ENCODE measurements at places on chromosomes 11 and 22. TPM values are rescaled to one million over a fixed set of nuclear protein-coding genes. Genes with fewer than 3 reads are reported as not detected.
A peak's percentile ranks its signal among the peaks of the same experiment; 100 is the strongest.

PLAAT5 gene
- total RNA-seq = 8.4 TPM

DNA sequence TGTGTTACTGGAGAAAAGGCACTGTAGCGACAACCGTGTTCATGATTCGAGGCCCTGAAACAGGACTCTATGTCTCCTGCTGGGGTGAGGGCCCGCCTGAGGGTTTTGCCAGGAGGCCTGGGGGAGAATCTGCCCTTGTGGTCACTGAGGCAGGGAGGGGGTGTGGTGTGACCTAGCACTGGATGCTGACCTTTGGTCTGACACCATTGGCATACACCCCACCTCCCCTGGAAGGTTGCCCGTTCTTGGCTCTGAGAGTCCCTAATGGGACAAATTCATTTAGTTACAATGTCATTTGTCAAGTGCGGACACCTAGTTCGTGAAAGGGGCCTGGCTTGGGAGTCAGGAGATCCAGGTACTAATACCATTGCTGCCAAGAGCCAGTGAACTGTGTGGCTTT lies 29.0 kb downstream of the NECTIN1 start:
- H3K36me3 ChIP-seq = no peaks in the 10 kb centered on the region
- peaks cover 9% of the 10 kb centered on the region for H3K4me1 ChIP-seq
- no peaks in the 10 kb centered on the region for H3K27me3 ChIP-seq
- no peak overlapping the region for H3K4me3 ChIP-seq
- DNase-seq = no peak
- H3K27ac ChIP-seq = no peak overlapping the region

DNA sequence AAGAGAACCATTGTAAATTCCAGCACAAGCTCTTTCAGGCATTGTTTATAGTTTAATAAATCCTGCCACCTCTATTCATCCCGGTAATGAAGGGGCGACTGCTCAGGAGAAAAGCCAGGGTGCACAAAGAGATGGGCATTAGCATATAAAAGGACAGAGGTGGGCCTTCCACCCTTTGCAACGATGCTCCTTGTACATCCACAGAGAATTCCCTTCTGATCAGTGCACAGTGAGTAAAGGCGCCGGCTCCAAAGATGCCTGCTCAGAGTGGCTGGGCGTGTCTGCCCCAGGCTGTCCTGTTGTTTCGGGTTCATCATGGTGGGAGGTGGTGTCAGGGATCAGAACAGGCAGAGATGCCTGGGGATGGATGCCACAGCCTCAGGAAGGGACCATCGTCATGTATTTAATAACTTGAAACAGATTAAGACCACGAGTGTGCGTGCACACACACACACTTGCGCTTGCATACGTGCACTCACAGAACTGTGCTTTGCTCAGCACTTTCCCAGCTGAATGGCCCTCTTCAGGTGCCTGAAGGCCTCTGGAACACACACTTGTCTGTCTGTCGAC lies 305.0 kb downstream of the TBC1D22A start:
- no peak overlapping the region for H3K4me3 ChIP-seq
- no peaks in the 10 kb centered on the region for H3K36me3 ChIP-seq
- H3K27me3 ChIP-seq = no peaks in the 10 kb centered on the region
- no peak overlapping the region for H3K27ac ChIP-seq
- H3K4me1 ChIP-seq = no peaks in the 10 kb centered on the region
- no peak for DNase-seq

PRCP gene
- 40.2 TPM for total RNA-seq

VPREB1 gene
- total RNA-seq = not detected

DNA sequence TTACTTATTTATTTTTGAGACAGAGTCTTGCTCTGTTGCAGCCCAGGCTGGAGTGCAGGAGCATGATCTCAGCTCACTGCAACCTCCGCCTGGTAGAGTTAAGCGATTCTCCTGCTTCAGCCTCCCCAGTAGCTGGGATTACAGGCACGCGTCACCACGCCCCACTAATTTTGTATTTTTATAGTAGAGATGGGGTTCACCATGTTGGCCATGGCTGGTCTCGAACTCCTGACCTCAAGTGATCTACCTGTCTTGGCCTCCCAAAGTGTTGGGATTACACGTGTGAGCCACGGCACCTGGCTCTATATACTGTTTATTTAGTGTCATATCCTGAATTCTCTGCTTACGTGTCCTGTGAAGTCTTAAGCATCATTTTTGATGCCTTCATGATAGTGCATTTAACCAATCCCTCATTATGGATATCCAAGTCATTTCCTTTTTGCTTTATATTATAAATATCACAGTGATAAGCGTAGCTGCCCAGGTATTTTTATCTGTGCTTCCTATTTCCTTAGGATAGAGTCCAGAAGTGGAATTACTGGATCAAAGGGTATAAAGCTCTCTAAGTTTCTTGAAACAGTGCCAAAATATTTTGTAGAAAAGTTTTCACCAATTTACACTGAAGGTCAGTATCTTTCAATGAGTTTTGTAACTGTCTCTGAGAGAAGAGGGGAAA lies 871 bp upstream of the SIDT2 start:
- no peaks in the 10 kb centered on the region for H3K27me3 ChIP-seq
- peak overlapping the region; percentile 94 for H3K27ac ChIP-seq
- DNase-seq = peak; percentile 39
- peak overlapping the region; percentile 77 for H3K4me3 ChIP-seq
- peaks cover 6% of the 10 kb centered on the region for H3K36me3 ChIP-seq

GRCh38 chr11:74470526-74470925 lies 3.2 kb upstream of the KCNE3 start:
- no peaks in the 10 kb centered on the region for H3K4me1 ChIP-seq
- no peak overlapping the region for H3K4me3 ChIP-seq
- H3K27me3 ChIP-seq = no peaks in the 10 kb centered on the region

DNA sequence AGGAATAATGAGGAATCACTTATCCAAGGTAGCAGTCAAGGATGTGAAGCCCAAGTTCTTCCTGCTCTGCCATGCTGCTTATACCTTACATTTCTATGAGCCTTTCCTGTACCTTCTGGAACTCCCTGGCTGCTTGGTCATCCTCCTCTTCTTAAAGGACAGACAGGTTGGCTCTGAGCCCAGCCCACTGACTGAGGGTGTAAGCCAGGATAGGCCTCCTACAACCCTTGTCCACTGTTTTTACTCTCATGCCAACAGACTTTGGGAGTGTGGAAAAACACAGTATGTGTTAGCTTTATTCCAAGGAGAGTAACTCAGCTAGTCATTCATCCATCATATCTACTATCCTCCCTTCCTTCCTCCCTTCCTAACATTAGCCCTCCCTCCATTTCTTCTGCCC lies 47.5 kb downstream of the IRAG1 start:
- peaks cover 68% of the 10 kb centered on the region for H3K4me1 ChIP-seq
- H3K4me3 ChIP-seq = no peak overlapping the region
- DNase-seq = no peak
- H3K27ac ChIP-seq = peak overlapping the region; percentile 41
- peaks cover 31% of the 10 kb centered on the region for H3K36me3 ChIP-seq
- H3K27me3 ChIP-seq = no peaks in the 10 kb centered on the region

GRCh38 chr11:18324381-18324780 lies 2.0 kb downstream of the GTF2H1 start:
- H3K27ac ChIP-seq = no peak overlapping the region
- H3K27me3 ChIP-seq = no peaks in the 10 kb centered on the region
- no peak for DNase-seq
- H3K36me3 ChIP-seq = peaks cover 4% of the 10 kb centered on the region

C11orf91 gene
- total RNA-seq = not detected

All from sigmoid colon (tissue), 7 donors.